ENCODE measurements at places on chromosomes 6 and 20. TPM values are rescaled to one million over a fixed set of nuclear protein-coding genes. Genes with fewer than 3 reads are reported as not detected.

The PRR18 gene
- total RNA-seq, result not detected

The APOBEC2 gene
- not detected for total RNA-seq

The SMPDL3A gene
- total RNA-seq, result 9.7 TPM

The MAP3K5 gene
- total RNA-seq, result 17.6 TPM

The PCIF1 gene
- total RNA-seq, result 6.1 TPM

The PDYN gene
- total RNA-seq, result not detected

The AVP gene
- not detected for total RNA-seq

The SLC13A3 gene
- 2.5 TPM for total RNA-seq

The FAM184A gene
- not detected for total RNA-seq

DNA sequence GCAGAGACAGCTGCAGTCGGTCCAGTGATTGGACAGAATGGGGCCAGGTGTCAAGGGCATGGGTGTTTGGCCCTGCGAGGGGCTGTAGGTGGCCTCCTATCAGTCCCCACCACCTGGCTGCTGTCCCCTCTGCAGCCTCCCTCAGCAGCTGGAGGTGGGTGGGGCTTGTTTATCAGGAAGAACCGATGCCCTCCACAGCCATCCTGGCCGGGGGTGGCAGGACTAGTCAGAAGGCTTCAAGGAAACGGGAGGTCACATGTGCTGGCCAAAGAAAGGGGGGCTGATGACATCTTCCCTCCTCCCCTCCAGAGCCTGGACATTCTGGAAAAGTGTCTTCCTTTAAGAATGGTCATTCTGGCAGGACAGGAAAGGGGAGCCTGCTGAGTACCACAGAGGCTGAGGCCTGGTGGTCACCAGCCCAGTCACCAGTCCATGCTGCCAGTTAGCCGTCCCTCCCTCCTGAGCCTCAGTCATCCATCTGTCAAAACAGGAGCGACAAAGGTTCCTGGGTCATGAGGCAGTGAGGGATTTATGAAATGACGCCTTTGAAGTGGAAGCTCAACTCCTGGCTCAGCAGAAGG is 4.1 kb downstream of the FAM210B start:
- peak; percentile 16 for DNase-seq

- DNase-seq, result no peak
Measured at GRCh38 chr6:11017090-11017489, 27.0 kb downstream of the ELOVL2 start.

- DNase-seq, result no peak
Measured at GRCh38 chr20:54162378-54163009, 11.3 kb downstream of the CYP24A1 start.

DNA sequence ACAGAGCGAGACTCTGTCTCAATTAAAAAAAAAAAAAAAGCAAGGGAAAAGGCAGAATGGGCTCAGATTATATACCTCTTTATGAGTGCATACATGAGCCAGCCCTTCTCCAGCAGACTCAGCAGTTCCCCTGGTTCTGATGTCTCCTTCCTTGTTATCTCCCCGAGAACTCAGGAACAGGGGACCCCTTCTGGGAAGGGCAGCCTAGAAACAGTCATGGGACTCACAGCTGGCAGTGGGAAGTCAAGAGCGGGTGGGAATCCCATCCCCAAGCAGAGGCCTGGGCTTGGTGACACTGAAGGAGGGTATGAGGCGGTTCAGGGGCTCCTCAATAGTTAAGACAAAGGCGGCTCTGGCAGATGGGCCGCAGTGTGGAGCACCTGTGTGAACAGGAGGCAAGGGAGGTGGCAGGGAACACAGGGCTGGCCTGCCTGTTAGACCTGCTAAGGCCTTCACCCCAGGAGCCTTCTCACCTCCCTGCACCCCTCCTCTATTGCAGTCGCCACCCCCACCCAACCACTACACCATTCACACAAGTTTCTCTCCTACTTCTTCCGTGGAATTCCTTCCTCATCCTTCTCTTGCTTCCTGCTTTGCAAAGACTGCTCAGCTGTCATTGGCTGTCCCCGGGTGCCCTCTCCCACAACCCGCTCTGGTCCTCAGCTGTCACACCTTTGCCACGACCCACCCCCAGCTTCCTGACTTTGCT is 29.7 kb upstream of the MDFI start:
- no peak for DNase-seq

- no peak for DNase-seq
Measured at GRCh38 chr20:59043698-59044097, 1.1 kb upstream of the PRELID3B start.

- DNase-seq, result no peak
Measured at GRCh38 chr6:135383766-135384165, 113.8 kb downstream of the AHI1 start.

GRCh38 chr6:14734052-14734415 is 511.8 kb upstream of the JARID2 start:
- DNase-seq, result no peak

DNA sequence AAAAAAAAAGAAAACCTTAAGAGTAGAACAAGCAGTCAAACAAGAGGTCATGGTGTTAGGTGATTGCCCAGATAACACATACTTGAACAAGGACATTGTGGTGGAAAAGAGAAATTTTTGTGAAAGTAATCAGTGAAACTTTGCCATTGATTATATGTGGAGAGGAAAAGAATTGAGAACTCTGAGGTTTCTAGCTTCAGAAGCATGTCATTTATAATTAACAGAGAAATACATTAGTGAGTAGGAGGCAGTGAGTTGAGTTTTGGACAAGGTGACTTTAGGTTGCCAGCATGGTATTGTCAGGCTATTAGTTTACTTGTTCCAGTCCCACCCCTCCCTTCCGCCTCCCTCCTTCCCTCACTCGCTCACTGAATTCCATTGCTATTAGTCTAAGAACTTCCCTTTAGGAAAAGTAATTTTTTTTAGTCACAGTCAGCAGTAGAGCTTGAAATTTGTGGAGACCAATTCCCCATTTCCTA is 17.2 kb downstream of the TAB2 start:
- peak; percentile 80 for DNase-seq

- DNase-seq, result no peak
Measured at GRCh38 chr6:76771059-76771634, 692.1 kb downstream of the HTR1B start.

DNA sequence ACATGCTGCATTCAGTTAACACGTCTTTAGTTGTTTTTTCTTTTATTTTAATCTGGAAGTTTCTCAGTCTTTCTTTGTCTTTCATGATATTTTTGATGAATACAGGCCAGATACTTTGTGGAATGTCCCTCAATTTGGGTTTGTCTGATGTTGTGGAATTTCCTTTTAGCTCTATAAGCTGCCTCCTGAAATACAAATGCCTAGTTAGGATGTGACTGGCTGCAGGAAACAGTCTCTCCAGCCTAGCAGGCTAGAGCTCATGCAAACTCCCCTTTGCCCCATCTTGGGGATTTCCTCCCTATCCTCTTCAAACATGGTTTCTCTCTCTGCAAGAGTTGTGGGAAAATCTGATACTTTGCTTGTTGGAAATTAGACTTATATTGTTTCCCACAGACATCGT is 89.3 kb upstream of the JAG1 start:
- peak; percentile 18 for DNase-seq

GRCh38 chr6:155782739-155783459 is 327.3 kb upstream of the NOX3 start:
- peak; percentile 94 for DNase-seq

DNA sequence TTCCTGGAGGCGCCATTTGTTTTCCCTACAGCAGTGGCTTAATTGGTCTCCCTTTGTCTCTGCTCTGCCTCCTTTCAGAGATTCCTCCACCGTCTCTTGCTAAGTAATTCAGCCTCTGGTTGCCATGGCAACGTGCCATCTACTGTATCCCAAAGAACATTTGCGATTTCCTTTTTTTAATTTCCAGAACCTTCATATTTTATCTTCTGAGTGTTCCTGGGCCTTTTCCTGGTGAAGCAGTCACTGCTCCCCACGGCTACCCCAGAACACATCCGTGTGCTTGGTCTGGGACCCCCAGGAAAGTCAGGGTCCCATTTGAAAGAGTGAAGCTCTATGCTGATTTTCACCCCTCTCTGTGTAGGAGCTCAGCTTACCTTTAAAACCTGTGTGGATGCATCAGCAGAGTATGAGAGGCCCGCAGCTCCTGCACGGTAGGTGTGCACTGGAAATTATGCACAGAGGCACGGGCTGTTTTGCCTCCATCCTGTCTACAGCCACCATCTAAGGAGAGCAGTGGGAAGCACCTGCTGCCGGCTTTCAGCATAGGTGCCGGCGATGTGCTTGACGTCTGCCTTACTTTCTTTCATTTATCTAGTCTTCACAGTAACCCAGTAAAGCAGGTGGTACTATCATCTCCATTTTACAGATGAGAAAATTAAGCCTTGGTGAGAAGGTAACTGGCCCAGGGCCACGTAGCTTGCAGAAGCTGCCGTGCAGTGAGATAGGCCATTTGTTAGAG is 122.8 kb downstream of the SYCP2 start:
- DNase-seq, result no peak

- DNase-seq, result no peak
Measured at GRCh38 chr20:21693322-21693721, 12.1 kb upstream of the PAX1 start.

GRCh38 chr6:147040121-147040910 is 163.9 kb upstream of the STXBP5 start:
- DNase-seq, result peak; percentile 55

- DNase-seq, result no peak
Measured at GRCh38 chr6:34416877-34417371, 8.9 kb downstream of the RPS10 start.

DNA sequence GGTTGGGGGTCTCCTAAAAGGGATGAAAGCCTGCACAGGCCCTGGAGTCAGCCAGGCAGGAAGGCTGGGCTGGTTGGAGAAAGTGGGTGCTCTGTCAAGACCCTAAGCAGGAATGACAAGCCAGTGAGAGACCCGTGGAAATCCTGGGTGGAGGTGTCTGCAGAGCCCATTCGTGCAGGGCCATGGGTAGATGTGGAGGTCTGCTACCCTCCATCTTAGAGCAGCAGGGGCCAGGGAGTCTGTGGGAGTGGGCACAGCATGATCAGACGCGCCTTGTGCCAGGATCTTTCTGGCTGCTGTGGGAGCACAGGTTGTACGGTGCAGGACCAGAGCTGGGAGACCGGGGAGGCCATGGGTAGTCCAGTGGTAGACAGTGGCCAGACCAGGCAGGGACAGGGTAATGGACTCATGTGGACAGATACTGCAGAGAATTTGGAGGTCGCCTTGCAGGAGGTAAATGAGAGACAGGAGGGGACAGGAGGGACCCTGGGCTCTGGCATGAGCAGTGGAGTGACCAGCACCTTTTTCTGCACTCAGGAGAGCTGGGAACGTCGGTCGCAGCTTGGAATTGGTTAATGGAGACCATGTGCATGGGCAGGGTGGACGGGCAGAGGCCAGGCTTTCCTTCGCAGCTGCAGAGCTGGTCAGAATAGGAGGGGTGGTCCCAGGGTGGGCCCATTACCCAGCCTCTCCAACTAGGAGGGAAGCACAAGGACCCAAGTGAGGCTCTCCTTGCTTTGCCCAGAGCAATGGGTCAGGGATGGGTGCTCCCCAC is 203.5 kb upstream of the PMEPA1 start:
- no peak for DNase-seq

- DNase-seq, result peak; percentile 73
Measured at GRCh38 chr6:149127212-149127611, 190.3 kb upstream of the TAB2 start.

GRCh38 chr6:142440600-142441293 is 138.9 kb downstream of the ADGRG6 start:
- DNase-seq, result no peak

DNA sequence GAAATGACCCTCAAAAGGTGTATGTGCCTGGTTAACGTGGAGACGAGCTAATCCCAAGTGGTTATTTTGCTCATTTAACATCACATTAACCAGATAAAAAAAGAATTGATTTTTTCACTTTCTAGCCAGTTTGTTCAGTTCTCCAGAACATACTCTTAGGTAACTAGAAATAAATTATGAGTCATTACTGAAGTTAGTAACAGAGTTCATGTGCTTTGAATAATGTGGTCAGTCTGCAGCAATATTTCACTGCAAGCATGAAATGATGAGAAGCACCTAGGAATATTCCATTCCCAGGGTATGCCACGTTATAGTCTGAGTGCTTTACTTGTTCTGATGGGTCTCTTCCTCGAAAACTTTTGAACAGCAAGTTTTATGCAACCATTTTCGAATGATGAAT is 138.3 kb upstream of the INSM1 start:
- DNase-seq, result no peak

- no peak for DNase-seq
Measured at GRCh38 chr20:12989586-12990115, 19.1 kb upstream of the SPTLC3 start.

Measured in IMR-90 (cell line).